Activated T-cell treated with anti-CD3 and anti-CD28 coated beads, Interleukin-2, amount 50 U/mL, for 48 hours (primary cell): ENCODE measurements at places on chromosomes 12 and 14.

DNA sequence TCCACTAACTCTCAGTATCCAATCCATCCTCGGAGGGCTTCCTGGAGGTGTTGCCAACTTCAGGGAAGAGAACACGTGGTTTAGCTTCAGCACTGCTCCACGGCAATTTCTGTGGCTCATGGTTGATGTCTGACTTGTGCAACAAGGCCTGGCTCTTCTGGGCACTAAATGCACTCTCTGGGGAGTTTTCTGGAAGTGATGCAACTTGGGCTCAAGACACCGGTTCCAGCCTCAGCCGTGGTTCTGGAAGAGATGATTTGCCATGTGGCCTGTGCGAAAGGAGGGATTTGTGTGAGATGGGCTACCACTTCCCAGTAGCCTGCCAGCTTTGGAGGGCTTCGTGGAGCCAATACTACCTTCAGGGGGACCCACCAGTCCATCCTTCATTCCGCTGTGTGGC, 118.6 kb upstream of the RTL1 start:
- no peak for DNase-seq

GRCh38 chr12:57477710-57478681, 1.7 kb downstream of the ARHGAP9 start:
- peak; percentile 69 for DNase-seq

DNA sequence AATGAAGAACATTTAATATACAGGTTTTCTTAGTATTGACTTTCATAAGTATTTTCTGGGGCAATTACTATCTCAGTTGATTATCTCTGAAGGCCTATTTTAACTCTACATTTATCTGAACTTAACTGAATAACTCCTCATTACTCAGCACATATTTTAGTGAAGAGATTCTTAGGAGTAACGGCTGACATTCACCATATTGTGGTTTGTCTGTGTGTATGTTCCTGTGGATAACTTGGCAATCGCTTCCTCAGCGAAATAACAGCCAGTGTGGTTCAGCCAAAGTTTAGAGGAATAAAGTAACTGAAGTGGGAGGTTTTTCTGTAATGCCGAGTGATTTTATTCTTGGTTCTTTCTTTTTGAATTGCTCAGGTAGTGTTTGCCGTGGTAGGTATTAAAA, 168.0 kb downstream of the RAD51B start:
- DNase-seq = no peak

DNA sequence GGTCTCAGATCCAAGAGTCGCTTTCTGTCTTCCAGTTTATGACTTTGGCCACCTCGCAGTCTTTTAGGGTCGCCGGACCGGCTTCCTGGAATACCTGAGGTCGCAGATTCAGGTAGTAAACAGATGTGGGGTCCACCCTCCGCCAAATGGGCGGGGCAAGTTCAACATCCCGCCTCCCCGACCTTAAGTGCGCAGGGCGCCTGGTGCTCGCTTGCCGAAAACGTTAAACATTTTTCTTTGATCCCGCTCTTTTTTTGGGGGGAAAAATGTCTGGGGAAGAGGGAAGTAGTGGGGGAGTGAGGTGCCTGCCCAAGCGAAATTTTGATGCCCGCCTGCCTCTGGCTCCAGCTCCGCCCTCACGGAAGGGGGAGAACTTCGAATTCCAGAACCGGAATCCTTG, 73.9 kb upstream of the TBX5 start:
- DNase-seq = no peak

GRCh38 chr12:93526786-93527428, 45.6 kb upstream of the SOCS2 start:
- DNase-seq = no peak

GRCh38 chr14:70908935-70909641, 1.8 kb downstream of the PCNX1 start:
- no peak for DNase-seq

DNA sequence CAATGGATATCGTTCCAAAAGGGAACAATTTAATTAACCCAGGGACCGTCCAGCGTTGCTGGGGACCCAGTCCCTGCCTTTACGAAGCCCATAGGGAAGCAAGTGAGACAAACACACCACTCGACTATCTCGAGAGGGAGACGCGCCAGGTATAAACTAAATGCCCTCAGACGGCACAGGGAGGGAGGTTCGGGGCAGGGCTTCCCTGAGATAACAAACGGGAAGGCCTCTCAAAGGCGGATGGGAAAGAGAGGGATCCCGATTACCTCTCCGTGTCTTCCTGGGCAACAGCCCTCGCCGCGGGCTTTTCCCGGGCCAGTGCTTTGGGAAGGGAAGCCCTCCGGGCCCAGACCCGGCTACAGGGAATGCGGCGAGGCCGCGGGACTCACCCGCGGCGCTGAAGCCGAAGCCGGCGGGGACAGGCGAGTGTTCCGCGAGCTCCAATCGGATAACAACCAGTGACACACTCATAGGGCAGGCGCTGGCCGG, 390 bp downstream of the BRAP start:
- no peak for DNase-seq

- DNase-seq = no peak
Measured at GRCh38 chr12:66959276-66959675, 280.4 kb upstream of the GRIP1 start.

GRCh38 chr12:95548056-95548538, 3.2 kb downstream of the USP44 start:
- DNase-seq = peak; percentile 58

DNA sequence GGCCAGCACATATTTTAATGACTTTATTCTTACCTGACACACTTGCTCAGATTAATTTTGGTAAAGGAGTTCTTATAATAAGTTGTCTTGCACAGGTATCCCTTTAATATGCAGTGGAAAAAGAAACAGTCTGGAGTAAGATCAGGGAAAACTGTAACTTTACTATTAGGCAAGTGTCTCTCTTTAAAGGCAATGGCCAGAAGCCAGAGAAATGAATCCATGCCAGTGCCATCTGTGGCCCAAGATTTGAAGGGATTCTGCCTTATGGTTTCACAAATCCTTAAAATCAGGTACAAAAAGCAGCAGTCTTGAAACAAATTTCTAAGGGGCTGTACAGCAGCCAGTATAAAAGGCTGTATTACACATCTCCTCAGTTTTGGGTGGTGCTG, 22.4 kb downstream of the NFYB start:
- DNase-seq = no peak

DNA sequence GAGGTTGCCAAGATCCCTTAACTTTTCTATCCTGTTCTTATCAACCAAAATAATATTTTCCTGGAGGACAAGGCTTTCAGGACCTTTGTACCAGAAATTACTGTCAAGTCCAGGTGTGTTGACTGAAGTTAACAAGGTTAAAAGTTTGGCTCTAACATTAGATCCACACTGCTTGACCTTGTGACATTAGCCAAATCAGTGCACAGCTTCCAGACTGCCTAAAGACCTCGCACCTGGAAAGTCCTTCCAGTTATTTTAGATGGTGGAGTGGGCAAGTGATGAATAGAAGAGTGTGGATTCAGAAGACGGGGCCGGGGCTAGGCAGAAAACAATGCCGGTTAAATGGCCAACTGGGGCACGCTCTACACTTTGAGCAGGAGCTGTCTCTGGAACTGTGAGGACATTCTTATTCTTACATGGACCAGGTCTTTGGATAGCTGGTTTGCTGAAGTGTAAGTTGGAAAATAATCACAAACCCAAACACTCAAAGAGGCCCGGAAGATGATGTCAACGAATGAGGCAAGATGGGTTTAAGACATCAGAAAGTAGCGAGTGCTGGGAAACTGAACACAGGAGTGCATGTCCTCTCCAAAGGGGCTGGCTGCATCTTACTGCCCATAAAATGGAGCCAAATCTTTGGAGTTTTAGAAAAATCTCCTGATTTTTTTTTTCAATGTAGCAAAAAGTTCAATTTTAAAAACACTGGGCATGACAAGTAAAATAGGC, 56.3 kb downstream of the NIN start:
- DNase-seq = no peak

DNA sequence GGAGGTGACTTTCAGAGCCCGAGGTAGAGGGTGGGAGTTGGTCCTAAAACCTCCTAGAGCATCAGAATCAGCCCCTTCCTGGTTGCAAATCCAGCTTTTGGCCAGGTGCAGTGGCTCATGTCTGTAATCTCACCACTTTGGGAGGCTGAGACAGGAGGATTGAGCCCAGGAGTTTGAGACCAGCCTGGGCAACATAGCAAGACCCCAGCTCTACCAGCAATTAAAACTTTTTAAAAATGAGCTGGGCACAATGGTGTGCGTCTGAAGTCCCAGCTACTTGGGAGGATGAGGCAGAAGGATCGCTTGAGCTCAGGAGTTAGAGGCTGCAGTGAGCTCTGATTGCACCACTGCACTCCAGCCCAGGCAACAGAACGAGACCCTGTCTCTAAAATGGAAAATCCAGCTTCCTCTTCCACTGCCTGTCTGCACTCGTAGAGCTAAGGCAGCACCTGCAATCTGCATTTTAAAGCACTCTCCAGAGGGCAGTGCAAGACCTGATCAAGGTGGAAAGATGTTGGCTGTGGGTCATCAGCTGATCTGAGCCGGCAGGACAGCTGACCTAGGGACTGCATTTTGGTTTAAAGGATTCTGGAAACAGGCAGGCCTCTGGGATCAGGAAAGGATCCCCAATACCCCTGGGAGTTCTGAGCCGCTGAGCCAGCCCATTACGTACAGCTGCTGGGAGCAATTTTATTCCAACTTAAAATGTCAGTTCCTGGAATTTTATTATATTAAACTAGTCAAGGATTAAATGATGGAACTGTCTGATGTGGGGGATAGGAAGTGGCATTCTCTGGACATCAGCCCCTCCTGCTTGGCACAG, 1.8 kb upstream of the TESC start:
- no peak for DNase-seq

GRCh38 chr14:61652526-61653262, 42.6 kb upstream of the HIF1A start:
- DNase-seq = no peak

DNA sequence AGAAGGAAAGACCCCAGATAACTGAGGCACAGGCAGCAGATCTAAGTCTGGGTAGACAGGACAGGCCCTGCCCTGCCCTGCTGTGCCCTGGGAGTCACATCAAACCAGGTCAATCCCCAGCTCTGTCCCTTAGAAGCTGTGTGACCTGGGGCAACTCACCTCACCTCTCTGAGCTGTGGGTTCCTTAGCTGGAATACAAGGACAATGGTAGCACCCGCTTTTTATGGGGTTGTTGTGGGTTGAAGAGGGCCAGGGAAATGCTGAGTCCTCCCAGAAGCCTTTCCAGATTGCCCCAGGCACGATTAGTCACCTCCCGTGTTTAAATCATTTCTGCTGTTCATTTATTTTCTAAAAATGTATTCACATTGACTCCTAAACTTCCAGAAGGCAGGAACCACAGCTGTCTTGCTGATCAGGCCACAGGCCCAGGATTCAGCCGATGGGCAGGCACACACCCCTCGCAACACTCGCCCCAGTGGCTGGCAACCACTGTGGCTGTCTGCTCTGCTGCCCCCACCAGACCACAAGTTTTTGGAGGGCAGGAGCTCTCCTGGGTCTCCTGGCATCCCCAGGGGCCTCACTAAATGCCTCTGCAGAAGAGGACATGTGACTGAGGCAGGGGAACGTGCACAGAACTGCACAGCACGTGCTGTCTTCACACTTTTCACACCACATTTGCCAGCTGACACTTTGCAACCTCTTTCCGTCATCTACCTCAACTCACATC, 3.0 kb downstream of the SELPLG start:
- DNase-seq = peak; percentile 54
